ENCODE measurements at places on chromosomes 7 and 10.

GRCh38 chr7:148964483-148965267, 63.6 kb downstream of the PDIA4 start:
- no peak for DNase-seq

DNA sequence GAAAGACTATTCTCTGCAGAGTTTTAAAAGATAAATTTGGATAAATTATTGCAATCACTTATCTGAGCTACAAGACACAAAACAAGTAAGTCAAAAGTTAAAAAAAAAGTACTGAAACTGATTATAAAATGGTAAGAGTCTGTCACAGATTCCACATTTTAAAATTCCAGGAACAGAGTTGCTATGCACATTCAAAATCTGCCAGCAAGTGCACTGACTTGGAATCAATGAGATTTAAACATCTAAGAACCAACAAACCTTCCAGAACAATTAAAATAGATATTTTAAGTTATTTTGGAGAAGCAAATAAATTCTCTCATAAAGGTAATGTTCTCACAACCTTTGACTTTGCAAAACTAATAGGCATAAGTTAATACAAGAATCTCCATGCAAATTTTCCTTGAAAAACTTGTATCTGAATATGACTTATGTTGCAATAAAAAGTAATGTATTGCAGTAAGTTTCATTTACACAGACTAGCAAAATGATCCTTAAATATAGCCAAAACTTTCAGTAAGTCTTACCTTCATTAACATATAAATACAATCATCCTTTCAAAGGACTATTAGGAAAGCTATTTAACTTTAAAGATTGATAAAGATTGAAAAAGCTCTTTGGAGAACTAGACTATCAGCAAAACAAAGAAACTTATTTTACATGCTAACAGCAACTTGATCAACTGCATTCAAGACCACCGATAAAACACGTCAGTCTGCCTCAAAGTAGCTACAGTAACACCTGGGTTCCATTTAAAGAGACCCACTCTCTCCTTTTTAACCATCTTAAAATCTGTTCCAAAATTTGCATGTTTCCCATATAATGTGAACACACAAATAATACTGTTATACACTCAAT, 4.4 kb downstream of the ETV1 start:
- DNase-seq, result no peak

GRCh38 chr7:104328970-104329825, 795 bp downstream of the LHFPL3 start:
- DNase-seq, result no peak

DNA sequence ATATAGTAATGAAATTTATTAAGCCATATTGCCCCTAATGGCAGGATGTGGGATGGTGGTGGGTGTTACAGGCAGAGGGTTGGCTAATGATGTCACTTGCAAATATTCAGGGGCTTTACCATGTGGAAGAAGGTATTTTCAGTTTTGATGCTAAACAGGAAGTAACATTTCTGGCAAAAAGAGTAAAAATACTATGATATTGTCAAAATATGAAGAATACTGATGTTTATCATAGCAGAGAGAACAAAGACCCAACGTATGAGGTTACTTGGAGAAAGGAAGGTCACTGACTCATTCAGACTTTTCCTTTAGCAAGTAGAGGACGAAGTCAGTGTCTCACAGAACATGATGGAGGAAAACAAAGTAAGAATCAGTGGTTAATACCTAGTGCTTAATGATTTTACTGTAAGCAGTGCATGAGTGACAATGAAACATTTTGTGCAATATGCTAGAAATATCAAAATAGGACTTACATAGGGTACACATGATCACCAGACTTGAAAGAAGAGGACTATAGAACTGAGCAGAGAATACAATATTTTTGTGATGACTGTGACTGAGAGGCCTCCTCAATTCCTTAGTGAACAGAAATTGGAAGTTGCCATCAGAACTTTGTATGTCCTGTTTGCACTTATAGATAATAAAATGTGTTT, 89.7 kb upstream of the STEAP4 start:
- DNase-seq, result peak; percentile 32

GRCh38 chr7:101885597-101885955, 68.2 kb downstream of the CUX1 start:
- DNase-seq, result no peak

GRCh38 chr7:50959991-50960390, 177.3 kb upstream of the GRB10 start:
- no peak for DNase-seq

- no peak for DNase-seq
These were observed 275.7 kb downstream of the GPR37 start for GRCh38 chr7:124489925-124490324.
